Pancreas (tissue), 10 donors: ENCODE measurements at places on chromosomes 4 and X. TPM values are rescaled to one million over a fixed set of nuclear protein-coding genes. Genes with fewer than 3 reads are reported as not detected.

GAGE13 gene
- not detected for total RNA-seq

SPIN2A gene
- 0.13 TPM for total RNA-seq

SMPX gene
- total RNA-seq, result 0.28 TPM

PDCL2 gene
- total RNA-seq, result not detected

AKAP4 gene
- total RNA-seq, result not detected

DNA sequence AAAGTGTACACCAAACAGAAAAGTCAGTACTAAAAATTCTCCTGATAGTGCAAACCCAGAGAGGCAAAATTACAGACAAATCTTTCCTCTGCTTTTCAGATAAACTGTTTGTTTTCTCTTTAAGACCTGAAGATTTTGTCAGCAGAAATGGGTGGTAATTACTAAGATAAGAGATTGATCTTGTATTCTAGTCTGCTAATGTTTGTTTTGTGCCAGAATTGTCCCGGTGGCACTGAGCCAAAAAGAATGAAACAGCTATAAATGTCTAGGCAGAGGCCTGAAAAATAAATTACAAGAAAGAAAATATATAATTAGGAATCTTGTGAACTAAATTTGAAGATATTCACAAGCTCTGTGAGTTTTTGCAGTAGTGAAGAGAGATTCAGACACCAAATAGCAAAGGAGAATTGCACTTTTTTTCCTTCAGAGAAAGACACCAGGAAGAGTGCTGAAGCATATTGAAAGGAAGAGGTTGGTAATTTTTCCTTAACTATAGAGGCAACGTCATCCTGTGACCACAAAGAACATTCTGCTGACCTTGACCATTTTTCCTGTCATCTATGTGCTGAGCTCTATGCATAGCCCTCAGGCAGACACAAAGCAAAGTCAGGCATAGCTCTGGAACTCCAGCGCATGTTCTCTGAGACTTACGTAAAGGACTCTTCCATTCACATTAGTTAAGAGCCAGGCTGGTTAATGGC is 314.5 kb upstream of the RASGEF1B start:
- peaks cover 4% of the 10 kb centered on the region for H3K4me1 ChIP-seq
- no peaks in the 10 kb centered on the region for H3K27me3 ChIP-seq
- no peak overlapping the region for H3K4me3 ChIP-seq
- no peak for DNase-seq
- H3K27ac ChIP-seq, result no peak overlapping the region

GRCh38 chrX:153455571-153455970 is 9.7 kb upstream of the TREX2 start:
- no peaks in the 10 kb centered on the region for H3K4me1 ChIP-seq
- DNase-seq, result peak; percentile 54
- no peak overlapping the region for H3K4me3 ChIP-seq
- no peaks in the 10 kb centered on the region for H3K27me3 ChIP-seq

DNA sequence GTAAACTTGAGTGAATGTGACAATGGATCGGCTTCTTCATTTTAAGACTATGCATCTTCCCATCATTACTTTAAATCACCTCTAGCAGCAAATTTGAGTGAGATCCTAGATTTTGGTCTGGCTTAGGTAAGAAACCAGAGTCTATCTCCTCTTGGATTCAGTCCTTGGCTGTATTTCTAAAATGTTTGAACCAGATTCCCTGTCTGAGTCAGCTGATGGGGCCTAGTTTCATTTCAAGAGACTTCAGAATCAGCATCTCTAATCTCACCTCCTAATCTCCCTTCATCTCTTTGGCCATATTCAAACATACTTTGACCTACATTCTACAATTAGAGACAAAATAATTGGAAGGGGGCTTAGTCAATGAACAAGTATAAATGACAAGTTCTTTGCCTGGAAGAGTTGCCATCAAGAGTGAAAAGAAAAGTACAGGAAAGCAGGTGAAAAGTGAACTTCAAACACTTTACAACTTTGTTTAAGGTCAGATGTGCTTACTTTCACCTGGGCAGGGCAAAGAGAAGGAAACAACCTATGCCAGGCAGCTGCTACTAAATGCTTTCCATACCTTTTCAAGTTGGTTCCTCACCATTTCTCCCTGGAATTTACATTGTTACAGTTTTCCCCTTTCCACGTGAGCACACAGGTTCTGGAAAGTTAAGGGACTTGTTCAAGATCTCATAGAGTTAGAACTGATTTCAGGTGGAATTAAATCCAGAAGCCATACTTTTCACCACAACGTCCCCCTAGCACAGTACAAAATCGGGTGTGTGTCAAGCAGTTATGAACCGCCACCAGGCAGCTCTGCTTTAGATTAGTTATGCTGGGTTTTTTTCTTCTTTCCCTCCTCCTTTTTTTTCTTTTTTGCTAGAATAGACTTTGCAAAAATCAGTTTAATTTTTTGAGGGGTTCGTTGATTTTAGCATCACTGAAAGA is 30.7 kb upstream of the PITX2 start:
- H3K36me3 ChIP-seq, result no peaks in the 10 kb centered on the region
- H3K27me3 ChIP-seq, result no peaks in the 10 kb centered on the region
- H3K4me1 ChIP-seq, result no peaks in the 10 kb centered on the region
- no peak overlapping the region for H3K27ac ChIP-seq

GRCh38 chrX:74535408-74536151 is 78.8 kb downstream of the RLIM start:
- peak; percentile 51 for DNase-seq
- no peaks in the 10 kb centered on the region for H3K36me3 ChIP-seq
- peak overlapping the region; percentile 38 for H3K4me3 ChIP-seq
- no peaks in the 10 kb centered on the region for H3K27me3 ChIP-seq
- H3K27ac ChIP-seq, result peak overlapping the region; percentile 12

DNA sequence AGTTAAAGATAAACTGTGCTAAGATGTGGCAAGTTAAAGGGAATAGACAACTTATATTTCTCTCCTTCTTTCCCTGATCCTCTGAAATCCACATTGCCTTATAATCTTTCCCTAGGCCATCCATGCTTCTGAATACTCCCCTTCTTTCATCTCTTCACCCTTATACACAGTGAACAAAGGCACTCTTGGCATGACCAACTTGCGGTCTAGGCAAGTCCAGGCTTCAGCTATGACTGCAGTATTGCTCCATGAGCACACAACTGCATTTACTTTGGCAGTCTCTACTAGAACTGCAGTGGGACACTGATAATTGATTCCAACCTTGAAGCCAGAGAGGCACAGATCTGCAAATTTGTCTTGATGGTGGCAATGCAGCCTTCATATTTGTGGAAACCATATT is 24.2 kb upstream of the UBA6 start:
- no peak for DNase-seq
- no peak overlapping the region for H3K27ac ChIP-seq
- H3K36me3 ChIP-seq, result no peaks in the 10 kb centered on the region
- no peaks in the 10 kb centered on the region for H3K4me1 ChIP-seq

DNA sequence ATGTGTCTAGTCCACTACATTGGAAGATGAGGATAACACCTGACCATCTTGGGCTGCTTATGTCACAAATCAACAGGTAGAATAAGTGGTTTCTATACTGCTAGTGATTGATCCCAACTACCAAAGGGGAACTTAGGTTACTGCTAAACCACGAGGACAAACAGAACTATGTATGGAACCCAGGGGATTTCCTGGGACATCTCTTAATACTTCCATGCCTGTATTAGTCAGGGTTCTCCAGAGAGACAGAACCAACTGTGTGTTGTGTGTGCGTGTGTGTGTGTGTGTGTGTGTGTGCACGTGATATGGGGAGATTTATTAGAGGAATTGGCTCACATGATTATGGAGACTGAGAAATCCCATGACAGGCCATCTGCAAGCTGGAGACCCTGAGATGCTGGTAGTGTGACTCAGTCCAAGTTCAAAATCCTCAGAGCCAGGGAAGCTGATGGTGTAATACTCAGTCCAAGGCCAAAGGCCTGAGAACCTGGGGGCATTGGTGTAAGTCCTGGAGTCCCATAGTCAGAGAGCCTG is 16.2 kb upstream of the AFF1 start:
- H3K4me3 ChIP-seq, result no peak overlapping the region
- no peak overlapping the region for H3K27ac ChIP-seq
- no peaks in the 10 kb centered on the region for H3K4me1 ChIP-seq
- DNase-seq, result no peak
- H3K27me3 ChIP-seq, result no peaks in the 10 kb centered on the region

- no peak for DNase-seq
- no peak overlapping the region for H3K4me3 ChIP-seq
- H3K27ac ChIP-seq, result no peak overlapping the region
- no peaks in the 10 kb centered on the region for H3K27me3 ChIP-seq
- no peaks in the 10 kb centered on the region for H3K36me3 ChIP-seq
Measured at GRCh38 chr4:89284828-89285227, 22.8 kb downstream of the GPRIN3 start.
